ENCODE measurements at places on chromosomes 5 and 9. TPM values are rescaled to one million over a fixed set of nuclear protein-coding genes. Genes with fewer than 3 reads are reported as not detected.

The REXO4 gene
- total RNA-seq: 20.9 TPM

The PHF24 gene
- 1.3 TPM for total RNA-seq

The IRX4 gene
- not detected for total RNA-seq

The PDGFRB gene
- total RNA-seq: 89.3 TPM

The VLDLR gene
- total RNA-seq: 16.3 TPM

The GLRA1 gene
- not detected for total RNA-seq

The F2RL1 gene
- total RNA-seq: 5.9 TPM

The IFNB1 gene
- total RNA-seq: not detected

The TAF11L10 gene
- total RNA-seq: not detected

The SLC36A1 gene
- 11.5 TPM for total RNA-seq

The JADE2 gene
- total RNA-seq: 79.4 TPM

- no peaks in the 10 kb centered on the region for H3K36me3 ChIP-seq
- no peaks in the 10 kb centered on the region for H3K27me3 ChIP-seq
- H3K4me3 ChIP-seq: no peak overlapping the region
Measured at GRCh38 chr5:62432621-62433064, 20.1 kb downstream of the IPO11 start.

- H3K4me3 ChIP-seq: no peak overlapping the region
- H3K4me1 ChIP-seq: peaks cover 39% of the 10 kb centered on the region
- H3K36me3 ChIP-seq: no peaks in the 10 kb centered on the region
Measured at GRCh38 chr5:10567781-10568321, 4.0 kb downstream of the ANKRD33B start.

- H3K27ac ChIP-seq: no peak overlapping the region
- H3K4me3 ChIP-seq: no peak overlapping the region
- no peaks in the 10 kb centered on the region for H3K36me3 ChIP-seq
- H3K4me1 ChIP-seq: no peaks in the 10 kb centered on the region
Measured at GRCh38 chr5:149817539-149818060, 87.5 kb downstream of the PPARGC1B start.

DNA sequence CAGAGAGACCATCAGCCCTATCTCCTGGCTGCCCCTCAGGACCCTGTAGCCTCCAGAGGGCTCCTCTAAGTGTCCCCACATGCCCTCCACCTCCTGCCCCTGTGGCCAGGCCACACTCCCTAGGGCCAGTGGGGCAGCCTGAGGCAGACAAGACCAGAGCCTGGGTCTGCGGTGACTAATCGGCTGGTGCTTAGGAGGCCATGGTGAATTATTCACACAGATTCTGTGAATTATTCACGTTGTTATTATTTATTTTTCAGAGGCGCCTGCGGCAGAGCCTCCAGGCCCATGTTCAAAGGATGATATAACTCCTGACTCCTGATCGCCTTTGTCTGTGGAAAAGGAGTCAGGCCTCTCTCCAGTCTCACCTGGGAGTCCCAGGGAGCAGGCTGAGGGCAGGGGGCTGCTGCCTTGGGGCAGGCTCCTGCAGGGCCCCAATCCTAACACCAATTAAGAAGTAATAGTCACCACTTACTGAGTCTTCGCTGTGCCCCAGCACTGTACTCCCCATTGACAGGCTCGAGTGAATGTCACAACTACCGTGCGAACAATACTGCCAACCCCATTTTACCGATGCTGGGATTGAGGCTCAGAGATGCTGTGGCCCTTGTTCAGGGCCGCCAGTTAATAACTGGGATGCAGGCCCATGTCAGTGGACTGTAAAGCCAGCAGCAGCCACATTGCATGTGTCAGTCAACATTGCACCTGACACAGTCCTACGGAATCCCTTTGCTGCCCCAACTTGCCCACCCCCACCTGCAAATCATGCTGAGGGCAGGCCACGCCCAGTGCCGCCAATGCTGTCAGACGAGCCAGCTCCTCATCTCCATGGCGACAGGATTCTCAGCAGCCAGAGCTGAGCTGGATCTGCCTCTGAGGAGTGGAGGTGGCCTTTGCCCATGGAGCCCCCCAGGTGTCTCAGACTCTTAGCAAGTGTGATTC lies 94.9 kb downstream of the PCDH1 start:
- no peak overlapping the region for H3K27ac ChIP-seq
- H3K36me3 ChIP-seq: no peaks in the 10 kb centered on the region
- H3K27me3 ChIP-seq: no peaks in the 10 kb centered on the region
- no peak overlapping the region for H3K4me3 ChIP-seq

DNA sequence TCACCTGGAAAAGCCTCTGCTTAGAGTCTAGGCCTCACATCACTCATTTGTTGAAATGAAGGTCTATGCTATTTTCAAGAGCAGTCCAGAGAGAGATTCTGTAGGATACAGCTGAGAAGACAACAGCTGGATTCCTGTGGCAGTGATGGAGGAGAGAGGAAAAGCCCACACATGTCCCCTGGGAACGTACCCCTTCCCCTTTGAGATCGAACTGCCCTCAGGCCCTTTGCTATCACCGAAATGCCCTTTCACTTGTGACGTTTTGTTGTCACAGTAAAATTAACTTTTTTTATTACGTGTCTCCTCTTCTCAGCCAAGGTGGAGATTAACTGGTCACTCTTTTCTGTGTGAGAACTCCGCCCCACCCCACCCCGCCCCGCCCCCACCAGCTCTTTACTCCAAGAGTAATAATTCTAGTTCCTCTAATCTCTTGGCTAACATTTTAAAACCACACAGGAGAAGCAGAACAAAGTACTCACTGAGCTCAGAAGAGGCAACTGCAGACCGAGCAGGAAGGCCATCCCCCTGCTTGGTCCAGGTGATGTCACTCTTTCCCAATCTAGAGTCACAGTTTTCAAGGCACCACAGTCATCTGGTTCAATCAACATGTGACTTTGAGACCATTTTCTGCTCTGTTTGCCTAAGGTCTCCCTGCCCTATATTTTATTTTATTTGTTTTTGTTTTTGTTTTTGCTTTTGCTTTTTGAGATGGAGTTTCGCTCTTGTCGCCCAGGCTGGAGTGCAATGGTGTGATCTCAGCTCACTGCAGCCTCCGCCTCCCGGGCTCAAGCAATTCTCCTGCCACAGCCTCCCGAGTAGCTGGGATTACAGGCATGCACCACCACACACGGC lies 105.6 kb downstream of the SUSD1 start:
- H3K4me3 ChIP-seq: no peak overlapping the region
- peak; percentile 48 for DNase-seq
- H3K4me1 ChIP-seq: peaks cover 41% of the 10 kb centered on the region

DNA sequence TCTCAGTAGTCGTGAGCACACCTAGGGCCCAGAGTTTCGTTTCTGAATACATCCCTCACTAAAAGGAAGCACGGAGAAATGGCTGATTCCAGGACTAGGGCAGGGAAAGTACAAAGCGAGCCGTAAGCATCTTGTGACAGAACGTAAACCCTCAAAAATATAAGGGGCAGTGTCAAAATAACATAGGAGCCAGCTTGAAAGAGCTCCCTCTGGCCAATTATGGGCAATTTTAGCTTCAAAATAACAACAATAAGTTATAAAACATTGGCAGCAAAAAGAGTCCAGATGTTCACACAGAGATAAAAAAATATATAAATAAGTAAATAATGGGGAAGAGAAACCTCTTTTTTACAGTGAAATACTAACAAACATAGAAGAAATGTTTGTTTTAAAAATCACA lies 18.5 kb upstream of the GLIS3 start:
- no peaks in the 10 kb centered on the region for H3K4me1 ChIP-seq
- H3K27me3 ChIP-seq: no peaks in the 10 kb centered on the region
- H3K36me3 ChIP-seq: no peaks in the 10 kb centered on the region
- no peak overlapping the region for H3K4me3 ChIP-seq
- no peak for DNase-seq
- H3K27ac ChIP-seq: no peak overlapping the region

DNA sequence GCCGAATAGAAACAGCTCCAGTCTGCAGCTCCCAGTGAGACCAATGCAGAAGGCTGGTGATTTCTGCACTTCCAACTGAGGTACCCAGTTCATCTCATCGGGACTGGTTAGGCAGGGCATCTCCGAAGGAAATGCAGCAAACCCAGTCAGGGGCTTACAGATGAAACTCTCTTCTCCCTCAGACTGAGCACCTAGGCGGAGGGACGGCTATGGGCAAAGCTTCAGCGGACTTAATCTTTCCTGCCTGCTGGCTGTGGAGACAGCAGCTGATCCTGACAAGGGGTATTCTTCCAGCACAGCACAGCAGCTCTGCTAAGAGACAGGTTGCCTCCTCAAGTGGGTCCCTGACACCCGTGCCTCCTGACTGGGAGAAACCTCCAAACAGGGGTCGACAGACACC lies 330.9 kb downstream of the DNAH5 start:
- no peak for DNase-seq
- no peaks in the 10 kb centered on the region for H3K36me3 ChIP-seq
- H3K27ac ChIP-seq: no peak overlapping the region

DNA sequence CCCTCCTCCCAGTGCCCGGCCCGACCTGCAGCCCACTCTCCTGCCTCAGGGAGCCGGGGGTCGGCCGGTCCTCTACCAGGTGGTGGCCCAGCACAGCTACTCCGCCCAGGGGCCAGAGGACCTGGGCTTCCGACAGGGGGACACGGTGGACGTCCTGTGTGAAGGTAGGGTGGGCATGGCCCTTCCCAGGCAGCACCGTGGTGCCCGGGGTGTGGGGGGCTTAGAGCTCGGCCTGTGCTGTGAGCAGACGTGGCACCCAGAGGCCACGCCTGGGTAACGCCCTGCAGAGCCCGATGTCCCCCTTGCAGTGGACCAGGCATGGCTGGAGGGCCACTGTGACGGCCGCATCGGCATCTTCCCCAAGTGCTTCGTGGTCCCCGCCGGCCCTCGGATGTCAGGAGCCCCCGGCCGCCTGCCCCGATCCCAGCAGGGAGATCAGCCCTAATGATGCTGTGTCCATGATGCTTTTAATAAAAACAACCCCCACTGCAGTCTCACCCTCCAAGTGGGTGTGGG lies 7.2 kb downstream of the ENTPD8 start:
- H3K36me3 ChIP-seq: no peaks in the 10 kb centered on the region
- no peak overlapping the region for H3K4me3 ChIP-seq
- DNase-seq: peak; percentile 40
- H3K4me1 ChIP-seq: peaks cover 5% of the 10 kb centered on the region
- no peaks in the 10 kb centered on the region for H3K27me3 ChIP-seq

GRCh38 chr9:70085241-70085640 lies 41.6 kb downstream of the MAMDC2 start:
- no peak overlapping the region for H3K27ac ChIP-seq
- no peaks in the 10 kb centered on the region for H3K27me3 ChIP-seq
- peaks cover 17% of the 10 kb centered on the region for H3K4me1 ChIP-seq

GRCh38 chr9:115362101-115362500 lies 244.1 kb upstream of the TNC start:
- H3K27me3 ChIP-seq: no peaks in the 10 kb centered on the region
- no peak for DNase-seq
- no peaks in the 10 kb centered on the region for H3K4me1 ChIP-seq
- H3K27ac ChIP-seq: no peak overlapping the region
- no peaks in the 10 kb centered on the region for H3K36me3 ChIP-seq

GRCh38 chr9:110820381-110820780 lies 151.8 kb downstream of the MUSK start:
- H3K27me3 ChIP-seq: no peaks in the 10 kb centered on the region
- no peak for DNase-seq
- H3K4me3 ChIP-seq: no peak overlapping the region
- no peak overlapping the region for H3K27ac ChIP-seq

GRCh38 chr5:9149988-9150387 lies 395.9 kb downstream of the SEMA5A start:
- no peak for DNase-seq
- no peak overlapping the region for H3K27ac ChIP-seq
- no peaks in the 10 kb centered on the region for H3K27me3 ChIP-seq
- H3K4me1 ChIP-seq: no peaks in the 10 kb centered on the region

- no peak for DNase-seq
- H3K4me3 ChIP-seq: no peak overlapping the region
- H3K36me3 ChIP-seq: no peaks in the 10 kb centered on the region
- no peak overlapping the region for H3K27ac ChIP-seq
Measured at GRCh38 chr5:149061341-149061740, 1.5 kb downstream of the SH3TC2 start.

DNA sequence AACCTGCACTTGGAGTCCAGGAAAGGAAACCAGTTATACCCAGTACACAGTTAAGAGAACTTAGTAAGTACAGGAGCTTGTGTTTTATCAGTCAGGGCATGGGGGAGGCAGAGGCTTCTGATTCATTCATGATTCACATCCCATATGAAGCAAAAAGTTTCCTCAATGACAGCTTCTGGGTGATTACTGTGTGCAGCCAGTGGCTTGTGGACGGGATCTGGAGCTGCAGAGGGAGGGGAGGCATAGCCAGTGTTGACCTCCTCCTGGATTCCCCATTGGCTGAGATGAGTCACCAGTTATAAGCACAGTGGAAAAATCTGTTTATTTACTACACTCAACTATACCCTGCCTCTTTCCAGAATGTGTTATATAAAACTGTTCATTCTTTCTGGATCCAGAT lies 17.7 kb downstream of the IL31RA start:
- no peak overlapping the region for H3K27ac ChIP-seq
- no peaks in the 10 kb centered on the region for H3K4me1 ChIP-seq
- DNase-seq: no peak
- no peaks in the 10 kb centered on the region for H3K36me3 ChIP-seq

DNA sequence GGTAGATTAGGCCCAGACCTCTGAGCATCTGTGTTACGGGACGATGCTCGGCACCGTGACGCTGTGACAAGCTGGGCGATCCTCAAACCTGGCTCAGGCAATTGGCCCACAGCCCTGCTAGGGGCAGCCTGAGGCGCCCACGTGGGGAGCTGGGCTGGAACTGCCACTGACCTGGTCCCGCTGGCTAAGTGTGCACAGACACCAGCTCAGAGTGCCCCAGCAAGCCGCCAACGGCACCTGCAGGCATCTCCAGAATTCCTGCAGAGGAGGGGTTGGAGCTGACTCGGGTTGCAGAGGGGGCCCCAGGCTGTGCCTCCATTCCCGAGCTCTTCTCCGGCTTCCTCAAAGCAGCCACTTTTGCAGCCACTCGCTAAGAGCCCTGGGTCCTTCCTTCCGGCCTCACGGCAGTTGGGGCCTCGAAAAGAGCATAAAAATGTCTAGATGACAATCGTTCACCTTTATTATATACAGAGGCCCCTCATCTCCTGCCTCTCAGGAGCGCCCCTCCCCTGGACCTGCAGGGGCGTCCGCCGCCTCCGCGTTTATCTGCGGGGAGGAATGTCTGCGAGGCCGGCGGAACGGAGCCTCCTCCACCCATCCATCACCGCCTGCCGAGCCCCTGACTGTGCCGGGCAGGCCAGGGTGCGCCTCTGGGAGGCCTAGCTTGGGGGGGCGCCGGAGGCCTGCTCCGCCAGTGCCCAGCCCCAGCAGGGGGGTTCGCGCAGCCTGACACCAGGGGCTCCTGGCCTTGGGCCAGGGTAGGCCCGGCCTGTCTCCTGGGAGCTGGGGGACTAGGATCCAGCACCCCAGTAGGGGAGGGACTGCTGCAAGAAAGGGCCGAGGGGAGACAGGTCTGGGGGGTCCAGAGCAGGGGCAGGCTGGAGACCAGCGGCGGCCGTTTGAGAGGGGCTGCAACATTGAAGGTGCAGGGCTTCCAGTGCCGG lies 144.9 kb downstream of the BARX1 start:
- H3K27me3 ChIP-seq: peaks cover 9% of the 10 kb centered on the region
- no peak overlapping the region for H3K4me3 ChIP-seq
- no peak overlapping the region for H3K27ac ChIP-seq
- H3K4me1 ChIP-seq: no peaks in the 10 kb centered on the region

DNA sequence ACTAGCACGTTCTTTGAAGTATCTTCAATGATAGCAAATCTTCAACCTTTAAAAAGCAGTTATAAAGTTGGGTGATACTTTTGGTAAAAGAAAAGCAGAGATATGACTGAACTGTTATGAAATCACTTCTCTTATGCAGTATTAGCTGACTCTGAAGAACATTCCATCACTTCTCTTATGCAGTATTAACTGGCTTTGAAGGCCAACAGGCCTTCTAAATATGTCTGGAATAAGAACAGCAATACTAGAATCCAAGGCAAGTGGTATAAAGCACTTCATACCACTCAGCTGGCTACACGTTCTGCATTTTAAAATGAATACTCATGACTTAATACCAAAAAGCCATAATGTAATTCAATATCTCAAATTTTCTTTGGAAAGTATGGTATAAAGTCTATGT lies 17.3 kb downstream of the SKIC3 start:
- DNase-seq: no peak
- H3K36me3 ChIP-seq: peaks cover 95% of the 10 kb centered on the region
- no peak overlapping the region for H3K4me3 ChIP-seq
